Ascending aorta (tissue), 2 donors: ENCODE measurements at places on chromosomes 2 and 18. TPM values are rescaled to one million over a fixed set of nuclear protein-coding genes. Genes with fewer than 3 reads are reported as not detected.

TM4SF20 gene
- total RNA-seq = not detected

ADD2 gene
- 10.2 TPM for total RNA-seq

GALM gene
- total RNA-seq = 1.4 TPM

KCNG3 gene
- total RNA-seq = not detected

LIPT1 gene
- total RNA-seq = not detected

IL1F10 gene
- total RNA-seq = not detected

TMSB10 gene
- total RNA-seq = 5,452 TPM

MAPK4 gene
- 1.2 TPM for total RNA-seq

ADAM23 gene
- 2.3 TPM for total RNA-seq

DNER gene
- total RNA-seq = 1.2 TPM
